ENCODE measurements at places on chromosomes 16 and 17. TPM values are rescaled to one million over a fixed set of nuclear protein-coding genes. Genes with fewer than 3 reads are reported as not detected.
A peak's percentile ranks its signal among the peaks of the same experiment; 100 is the strongest.

DNA sequence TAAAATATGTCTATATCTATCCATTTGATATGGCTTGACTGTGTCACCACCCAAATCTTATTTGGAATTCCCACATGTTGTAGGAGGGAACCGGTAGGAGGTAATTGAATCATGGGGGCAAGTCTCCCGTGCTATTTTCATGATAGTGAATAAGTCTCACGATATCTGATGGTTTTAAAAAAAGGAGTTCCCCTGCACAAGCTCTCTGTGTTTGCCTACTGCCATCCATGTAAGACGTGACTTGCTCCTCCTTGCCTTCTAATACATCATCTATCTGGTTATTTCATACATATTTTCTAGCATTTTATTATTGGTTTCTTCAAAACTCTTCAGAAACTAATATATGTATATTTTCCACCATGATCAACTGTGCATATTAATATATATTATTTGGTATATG is 57.3 kb upstream of the AMZ2 start:
- no peak for DNase-seq

DNA sequence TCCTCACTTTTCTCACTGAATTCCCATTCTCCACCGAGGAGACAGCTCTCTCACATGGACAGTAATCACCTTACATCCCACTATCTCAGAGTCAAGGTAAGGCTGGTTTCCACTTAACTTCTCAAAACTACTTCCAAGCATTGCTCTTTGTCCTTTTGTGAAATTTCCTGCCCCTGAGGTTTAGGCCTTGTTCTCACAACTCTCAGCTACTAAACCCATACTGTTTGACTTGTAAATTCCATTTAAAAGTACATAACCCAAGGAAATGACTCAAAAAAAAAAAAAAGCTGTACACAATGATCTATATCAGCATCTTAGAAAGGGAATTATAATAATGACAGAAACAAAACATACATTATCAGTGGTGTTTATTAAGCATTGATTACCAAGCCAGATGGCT is 8.8 kb downstream of the CDC27 start:
- DNase-seq = no peak

DNA sequence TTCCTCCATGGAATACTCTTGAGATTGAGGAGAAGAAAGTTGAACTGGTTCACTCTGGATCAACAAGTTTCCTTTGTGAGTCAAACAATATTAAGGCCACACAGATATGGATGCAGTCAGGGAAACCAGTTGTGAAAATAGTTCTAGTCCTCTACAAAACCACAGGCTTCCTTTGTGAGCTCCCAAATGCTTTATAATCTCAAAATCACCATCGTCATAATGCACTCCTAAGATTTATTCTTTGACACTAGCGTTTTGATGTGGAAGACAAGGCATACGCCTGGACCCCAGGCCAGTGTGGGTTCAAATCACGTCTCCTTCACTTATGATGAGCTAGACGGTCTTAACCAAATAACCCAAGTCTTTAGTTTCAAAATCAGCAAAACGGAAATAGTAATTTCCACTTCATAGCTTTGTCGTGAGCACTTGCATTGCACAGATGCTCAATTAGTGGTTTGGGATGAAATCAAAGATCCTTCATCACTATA is 142.6 kb downstream of the STX8 start:
- no peak for DNase-seq

DNA sequence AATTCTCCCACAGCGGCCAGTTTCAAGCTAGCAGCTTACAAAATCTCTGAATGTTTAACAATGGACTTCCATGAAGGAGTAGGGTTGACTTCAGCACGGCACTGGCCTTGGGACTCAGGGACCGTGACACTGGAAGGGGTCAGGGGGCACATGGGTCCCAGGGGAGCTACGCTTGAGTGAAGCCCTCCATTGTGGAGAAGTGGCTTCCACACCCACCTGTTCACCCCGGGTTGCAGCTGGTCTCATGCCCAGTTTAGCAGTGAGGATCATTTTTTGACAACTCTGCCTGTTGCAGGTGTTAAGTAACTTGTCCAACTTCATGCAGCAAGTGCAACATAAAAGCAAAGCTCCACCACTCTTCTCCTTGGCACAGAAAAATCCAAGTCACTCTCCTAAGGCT is 510.2 kb downstream of the CDH13 start:
- no peak for DNase-seq

GRCh38 chr16:85384833-85385462 is 228.2 kb upstream of the GSE1 start:
- DNase-seq = no peak

GRCh38 chr17:82301916-82302567 is 15.4 kb downstream of the CD7 start:
- DNase-seq = no peak

- no peak for DNase-seq
Measured at GRCh38 chr17:39400547-39401411, 647 bp downstream of the FBXL20 start.

DNA sequence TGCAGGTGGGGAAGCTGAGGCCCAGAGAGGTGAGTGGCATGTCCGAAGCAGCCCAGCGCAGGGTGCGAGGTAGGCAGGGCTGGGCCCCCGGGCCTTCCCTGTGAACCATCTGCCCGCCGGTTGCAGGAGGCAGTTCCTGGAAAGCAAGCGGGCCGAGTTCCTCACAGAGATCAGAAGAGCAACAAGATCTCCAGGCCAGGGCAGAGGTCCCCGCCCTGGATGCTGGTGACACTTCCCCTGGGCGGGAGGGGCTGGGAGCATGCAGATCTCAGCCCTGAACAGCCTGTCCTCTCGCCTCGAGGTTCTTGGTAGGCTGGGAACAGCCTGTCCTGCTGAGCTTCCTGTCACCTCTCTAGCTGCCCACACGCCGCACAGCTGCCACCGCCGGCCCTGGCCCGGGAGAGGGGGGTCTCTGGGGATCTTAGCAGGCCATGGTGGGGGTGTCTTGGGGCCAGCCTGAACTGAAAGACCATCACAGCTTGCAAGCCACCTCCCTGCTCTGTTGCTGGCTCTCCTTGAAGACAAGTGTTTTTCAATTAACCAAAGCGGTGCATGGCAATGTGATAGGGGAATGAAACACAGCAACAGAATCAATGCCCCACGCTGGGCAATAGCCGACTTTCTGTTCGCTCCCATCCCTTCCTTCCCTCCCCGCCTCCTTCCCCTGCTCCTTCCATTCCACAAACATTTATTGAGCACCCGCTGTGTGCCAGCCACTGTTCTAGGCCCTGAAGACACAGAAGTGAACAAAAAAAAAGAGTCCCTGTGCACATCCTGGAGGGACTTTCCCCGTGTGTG is 31.7 kb downstream of the SOCS1 start:
- DNase-seq = no peak

- no peak for DNase-seq
Measured at GRCh38 chr17:9009737-9010136, 11.6 kb upstream of the NTN1 start.

DNA sequence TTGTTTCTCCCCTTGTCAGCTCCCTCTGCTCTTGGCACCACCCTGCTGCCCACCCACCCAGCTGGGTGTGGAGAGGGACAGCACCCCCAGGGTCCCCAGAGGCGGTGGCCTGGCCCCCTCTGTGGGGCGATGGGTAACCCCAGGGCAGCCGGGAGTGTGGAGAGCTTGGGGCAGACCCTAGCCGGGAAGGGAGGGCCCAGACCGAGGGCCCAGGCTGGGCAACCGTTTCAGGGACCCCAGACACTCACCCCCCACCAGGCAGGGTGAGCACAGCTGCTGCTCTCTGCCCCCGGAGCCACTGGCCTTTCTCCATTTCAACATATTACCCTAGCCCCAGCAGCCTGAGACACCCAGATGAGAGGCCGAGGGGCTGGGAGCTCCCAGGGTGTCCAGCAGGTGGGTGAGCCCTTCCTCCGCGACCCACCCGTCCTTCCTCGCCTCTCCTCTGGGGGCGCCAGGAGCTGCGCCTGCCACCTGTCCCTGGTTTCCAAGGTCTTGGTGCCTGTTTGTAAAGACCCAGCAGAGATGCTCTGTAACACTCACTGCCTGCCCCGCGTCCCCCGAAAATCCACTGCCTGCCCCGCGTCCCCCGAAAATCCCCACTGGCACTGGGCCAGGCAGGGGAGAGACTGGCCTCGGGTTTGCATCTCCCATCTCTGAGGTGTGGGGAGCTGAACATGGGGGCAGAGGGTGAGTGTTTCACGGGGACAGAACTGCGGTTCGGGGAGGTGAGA is 45.4 kb downstream of the BAHCC1 start:
- no peak for DNase-seq

GRCh38 chr16:89133457-89134127 is 38.0 kb upstream of the CDH15 start:
- no peak for DNase-seq

GRCh38 chr16:2147981-2148671 is at the start of gene RAB26:
Gene RAB26 (plus strand): TSS chr16:2148625. CDS start chr16:2148784, 159 bp downstream.
- DNase-seq = peak; percentile 56

DNA sequence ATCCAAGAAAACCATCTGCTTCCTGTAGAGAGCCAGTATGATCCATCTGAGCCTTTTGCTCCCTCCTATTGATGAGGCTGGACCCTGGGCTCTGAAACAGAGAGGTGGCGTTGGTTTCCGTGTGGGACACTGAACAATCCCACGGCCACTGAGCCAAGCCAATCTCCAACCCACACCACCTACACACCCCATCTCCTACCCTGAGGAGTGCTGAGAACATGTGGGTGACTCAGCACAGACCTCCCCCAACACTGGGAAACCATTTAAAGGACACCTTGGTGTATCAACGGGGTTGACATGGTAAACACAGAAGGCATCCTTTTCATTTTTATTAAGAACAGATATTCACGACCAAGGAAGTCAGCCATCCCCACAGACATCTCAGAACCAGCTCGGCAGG is 332.1 kb downstream of the SLC39A11 start:
- no peak for DNase-seq

GRCh38 chr17:63931981-63932561 is at the start of gene CD79B:
Gene CD79B (minus strand): TSS chr17:63932331. CDS start chr17:63932261, 70 bp downstream.
- no peak for DNase-seq

- DNase-seq = peak; percentile 37
Measured at GRCh38 chr16:46688101-46688653, 801 bp downstream of the VPS35 start.

DNA sequence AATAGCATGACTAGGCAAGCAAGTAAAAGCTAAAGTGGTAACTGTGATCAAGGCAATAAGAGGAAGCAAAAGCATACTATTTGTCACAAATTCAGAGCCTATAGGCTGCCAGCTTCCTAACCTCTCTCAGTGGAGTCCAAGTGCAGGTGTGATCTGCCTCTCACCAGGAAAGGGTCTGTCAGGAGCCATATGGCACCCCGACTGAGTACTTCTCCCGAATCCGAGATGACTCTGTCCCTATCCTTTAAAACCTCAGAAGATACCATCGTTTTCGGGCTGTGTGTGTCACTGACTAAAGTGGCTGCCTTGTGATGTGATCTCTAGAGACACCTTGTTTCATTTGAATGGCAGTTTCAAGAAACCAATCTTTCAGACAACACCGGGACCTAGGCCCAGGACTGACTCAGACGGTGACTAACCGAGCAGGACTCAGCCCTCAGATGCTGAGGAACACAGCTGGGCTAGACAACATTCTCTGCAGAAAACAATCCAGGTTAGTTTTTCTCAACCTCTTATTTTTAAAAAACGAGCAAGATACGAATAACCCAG is 63.6 kb downstream of the SMG6 start:
- no peak for DNase-seq

DNA sequence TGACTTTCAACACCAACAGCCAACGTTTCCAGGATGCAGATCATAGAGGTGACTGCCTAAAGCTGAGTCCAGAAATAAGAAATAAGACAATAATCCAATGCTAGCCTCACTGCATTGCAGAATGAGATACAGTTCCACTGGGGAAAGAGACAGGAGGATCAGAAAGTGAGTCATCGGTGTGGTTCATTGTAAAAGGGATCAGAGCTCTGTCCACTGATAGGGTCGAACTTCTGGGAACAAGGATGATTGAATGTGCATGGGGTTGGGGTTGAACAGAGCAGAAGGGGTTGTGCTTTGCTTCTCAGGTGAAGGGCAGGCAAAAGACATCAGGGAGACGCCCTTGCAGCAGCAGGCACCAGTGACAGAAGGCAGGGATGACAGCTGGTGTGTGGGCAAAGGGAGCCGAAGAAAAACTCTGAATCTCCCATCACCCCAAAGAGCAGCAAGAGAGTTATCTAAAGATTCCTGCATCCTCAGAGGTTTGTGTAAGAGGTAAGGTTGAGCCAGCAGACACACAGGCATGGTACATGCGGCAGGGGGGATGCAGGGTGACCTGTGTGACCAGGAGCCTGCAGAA is 16.4 kb downstream of the CLEC10A start:
- no peak for DNase-seq

- DNase-seq = no peak
Measured at GRCh38 chr16:78130950-78131349, 31.5 kb downstream of the WWOX start.

DNA sequence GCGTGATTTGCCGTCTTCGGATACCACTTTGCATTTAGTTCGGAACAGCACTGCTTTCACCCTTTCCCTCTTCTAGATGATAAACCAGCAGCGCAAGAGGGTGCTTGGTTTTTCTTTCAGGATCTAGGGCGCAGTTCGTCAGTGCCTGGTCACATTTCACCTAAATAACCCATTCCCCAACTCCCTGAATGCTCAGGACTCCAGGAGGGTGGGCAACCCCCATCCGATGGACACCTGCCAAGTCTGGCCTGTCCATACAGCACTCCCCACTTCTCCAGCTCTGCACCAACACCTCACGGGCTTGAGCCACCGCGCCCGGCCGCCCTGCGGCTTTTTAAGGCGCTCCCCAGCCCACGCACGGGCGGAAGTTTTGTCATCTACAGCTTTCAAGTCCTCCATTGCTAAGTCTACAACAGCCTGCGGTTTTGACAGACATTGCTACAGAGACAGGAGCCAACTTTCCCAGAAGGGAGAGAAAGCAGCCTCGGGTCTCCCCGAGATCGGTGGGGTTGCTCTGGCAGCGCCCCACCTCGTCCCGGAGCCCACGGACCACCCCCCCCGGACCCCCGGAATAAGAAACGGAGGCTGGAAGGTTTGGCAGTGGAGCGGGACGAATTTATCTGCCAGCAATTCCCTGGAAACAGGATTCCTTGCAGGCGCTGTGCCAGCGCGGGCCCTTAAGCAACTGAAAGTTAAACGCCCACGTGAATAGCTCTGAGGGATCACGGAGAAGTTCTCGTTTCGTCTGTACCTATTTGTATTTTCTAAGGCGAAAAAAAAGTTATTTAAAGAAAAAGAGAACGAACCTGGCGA is 38.6 kb upstream of the SLFN13 start:
- DNase-seq = no peak

DNA sequence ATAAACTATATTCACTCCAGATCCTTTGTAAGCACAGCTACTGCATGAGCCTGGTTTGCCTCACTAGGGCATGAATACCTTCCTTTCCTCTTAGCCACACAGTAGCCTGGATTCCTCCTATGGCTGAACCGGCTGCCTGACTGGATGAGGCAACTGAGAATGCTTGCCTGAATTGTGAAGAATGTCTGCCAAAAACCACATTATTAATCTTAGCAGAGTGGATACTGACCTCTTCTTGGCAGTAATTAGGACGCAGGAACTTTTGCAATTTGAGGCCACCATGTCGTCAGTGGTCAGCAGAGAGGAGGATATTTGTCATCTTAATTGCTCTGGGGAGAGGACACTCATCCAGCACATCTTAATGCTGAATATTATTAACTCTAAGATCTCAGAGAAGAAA is 651.8 kb upstream of the GOT2 start:
- DNase-seq = no peak

Gene KRT32
- not detected for total RNA-seq

Gene ZNF232
- total RNA-seq = 14.3 TPM

Gene MYH1
- total RNA-seq = not detected

Gene NPW
- not detected for total RNA-seq

Gene ANKRD40CL
- not detected for total RNA-seq

Gene PYY
- total RNA-seq = not detected

Data from occipital lobe (tissue), 3 donors.